ENCODE measurements at places on chromosomes 7 and 10.

- no peak for DNase-seq
Measured at GRCh38 chr10:86363833-86364490, 2.6 kb downstream of the GRID1 start.

GRCh38 chr10:61286686-61287085, 166.5 kb downstream of the TMEM26 start:
- DNase-seq: no peak

GRCh38 chr7:27128034-27128433, 2.5 kb downstream of the HOXA4 start:
- DNase-seq: no peak

DNA sequence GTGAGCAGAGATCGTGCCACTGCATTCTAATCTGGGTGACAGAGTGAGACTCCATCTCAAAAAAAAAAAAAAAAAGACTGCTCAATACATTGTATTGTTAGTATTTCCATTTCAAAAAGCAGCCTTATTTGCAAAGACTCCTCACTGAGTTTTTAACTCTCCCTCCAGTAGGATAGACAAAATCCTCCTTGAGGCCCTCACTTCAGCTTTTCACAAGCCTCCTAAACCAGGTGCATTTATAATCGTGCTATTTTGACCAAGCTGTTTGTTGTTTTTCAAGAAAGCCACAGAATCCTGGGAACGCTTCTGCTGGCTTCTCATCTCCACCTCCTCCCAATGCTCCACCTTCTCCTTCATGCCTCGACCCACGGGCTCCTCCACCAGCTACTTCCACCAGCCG, 6.3 kb upstream of the DDIT4 start:
- DNase-seq: no peak

DNA sequence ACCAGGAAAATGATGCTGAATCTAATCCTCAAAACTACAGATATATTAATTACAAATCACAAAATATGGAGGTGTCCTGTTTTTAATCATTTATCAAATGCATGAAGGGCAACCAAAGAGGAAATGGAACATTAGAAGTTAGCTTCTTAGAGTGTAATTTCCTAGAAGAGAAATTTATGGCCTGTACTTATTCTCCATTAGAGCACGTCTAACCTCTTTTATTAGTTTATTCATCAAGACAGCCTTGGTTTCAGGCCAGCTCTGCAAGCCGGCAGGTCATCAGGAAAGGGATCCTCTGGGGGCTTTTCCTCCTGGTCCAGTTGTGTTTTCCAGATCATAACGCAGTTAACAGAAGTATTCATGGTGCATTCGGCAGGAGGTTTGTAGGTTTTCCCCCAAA, 517.6 kb downstream of the KCNMA1 start:
- DNase-seq: no peak

DNA sequence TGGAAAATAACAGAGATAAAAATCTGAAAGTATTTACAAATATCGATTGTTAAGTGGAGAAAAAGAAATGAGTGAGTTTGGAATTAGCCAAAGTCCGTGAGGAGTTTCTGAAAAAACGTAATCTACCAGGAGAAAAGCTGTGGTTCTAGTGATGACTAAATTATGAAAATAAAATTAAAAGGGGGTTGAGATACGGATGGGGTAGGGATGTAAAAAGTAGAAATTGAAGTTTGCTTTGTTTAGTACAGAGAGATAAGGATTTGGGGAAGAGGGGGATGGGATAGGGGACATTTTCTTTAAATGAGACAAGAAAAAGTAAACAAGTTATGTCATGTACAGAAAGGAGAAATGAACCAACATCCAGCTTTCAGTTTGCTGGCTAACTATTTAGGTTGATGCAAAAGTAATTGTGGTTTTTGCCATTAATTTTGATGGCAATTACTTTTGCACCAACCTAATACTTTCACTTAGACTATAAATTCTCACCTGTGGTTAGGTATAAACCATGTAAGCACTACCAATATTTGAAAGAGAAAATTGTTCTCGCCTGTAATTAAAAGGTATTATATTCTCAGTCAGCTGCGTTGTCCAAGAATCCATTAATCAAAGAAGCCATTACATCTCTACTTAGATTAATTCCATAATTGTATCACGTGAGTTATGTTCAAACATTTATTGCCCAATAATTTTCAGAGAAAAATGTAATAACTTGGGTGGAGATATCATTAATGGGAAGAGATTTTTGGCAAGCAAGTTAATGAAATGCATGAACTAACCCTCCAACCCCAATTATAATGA, 143.0 kb upstream of the NRP1 start:
- DNase-seq: no peak
